ENCODE measurements at places on chromosomes 7 and 10.

GRCh38 chr7:28405662-28406061, 6.7 kb upstream of the CREB5 start:
- H3K27ac ChIP-seq: no peak overlapping the region
- no peak for DNase-seq
- H3K36me3 ChIP-seq: no peaks in the 10 kb centered on the region
- no peak overlapping the region for H3K4me3 ChIP-seq
- H3K4me1 ChIP-seq: peaks cover 9% of the 10 kb centered on the region

DNA sequence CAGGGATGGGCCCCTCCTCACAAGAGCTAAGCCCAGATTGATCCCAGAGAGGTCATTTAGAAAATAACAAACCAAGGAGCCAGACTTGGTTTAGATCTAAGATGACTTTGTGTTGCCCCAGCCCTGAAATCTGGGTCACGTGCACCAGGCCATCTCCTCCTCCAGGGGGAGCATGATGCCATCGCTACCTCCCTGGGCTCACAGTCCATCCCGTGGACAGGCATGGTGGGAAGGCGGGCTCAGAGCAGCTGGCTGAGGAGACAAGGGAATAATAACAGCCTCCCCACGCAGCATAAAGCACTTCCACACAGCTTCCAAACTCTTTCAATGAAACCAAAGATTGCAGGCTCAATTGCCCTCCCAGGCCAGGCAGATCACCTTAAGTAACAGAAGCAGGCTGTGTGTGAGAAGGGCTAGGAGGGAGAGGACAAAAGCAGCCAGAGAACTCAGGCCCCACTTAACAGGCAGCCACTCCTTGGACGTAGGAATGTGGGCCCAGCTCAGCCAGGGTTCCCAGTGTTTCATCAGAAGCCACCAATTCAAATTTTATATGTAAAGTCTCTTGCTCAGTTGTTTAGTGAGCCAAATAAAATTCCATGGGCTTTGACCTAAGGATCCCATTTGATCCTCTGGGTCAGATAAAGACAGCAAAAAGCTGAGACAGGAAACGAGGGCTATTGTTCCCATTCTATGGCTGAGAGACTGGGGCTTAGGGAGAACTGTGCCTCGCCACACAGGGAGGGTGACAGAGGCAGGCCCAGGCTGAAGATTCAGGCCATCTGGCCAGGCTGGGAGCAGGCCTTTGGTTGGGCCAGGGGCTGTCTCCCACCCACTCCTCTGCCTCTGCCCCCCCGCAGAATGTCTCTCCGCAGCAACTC, 100.2 kb downstream of the COL13A1 start:
- no peak overlapping the region for H3K4me3 ChIP-seq
- peak; percentile 77 for DNase-seq
- peak overlapping the region; percentile 86 for H3K27ac ChIP-seq
- H3K36me3 ChIP-seq: no peaks in the 10 kb centered on the region
- H3K27me3 ChIP-seq: peaks cover 3% of the 10 kb centered on the region

GRCh38 chr7:132735476-132735875, 159.2 kb upstream of the PLXNA4 start:
- no peaks in the 10 kb centered on the region for H3K4me1 ChIP-seq
- H3K27ac ChIP-seq: no peak overlapping the region
- peaks cover 3% of the 10 kb centered on the region for H3K27me3 ChIP-seq
- no peak overlapping the region for H3K4me3 ChIP-seq
- DNase-seq: no peak

GRCh38 chr7:21722371-21722770, 179.5 kb downstream of the DNAH11 start:
- H3K27ac ChIP-seq: no peak overlapping the region
- no peaks in the 10 kb centered on the region for H3K4me1 ChIP-seq
- H3K4me3 ChIP-seq: no peak overlapping the region
- no peak for DNase-seq
- H3K36me3 ChIP-seq: no peaks in the 10 kb centered on the region

DNA sequence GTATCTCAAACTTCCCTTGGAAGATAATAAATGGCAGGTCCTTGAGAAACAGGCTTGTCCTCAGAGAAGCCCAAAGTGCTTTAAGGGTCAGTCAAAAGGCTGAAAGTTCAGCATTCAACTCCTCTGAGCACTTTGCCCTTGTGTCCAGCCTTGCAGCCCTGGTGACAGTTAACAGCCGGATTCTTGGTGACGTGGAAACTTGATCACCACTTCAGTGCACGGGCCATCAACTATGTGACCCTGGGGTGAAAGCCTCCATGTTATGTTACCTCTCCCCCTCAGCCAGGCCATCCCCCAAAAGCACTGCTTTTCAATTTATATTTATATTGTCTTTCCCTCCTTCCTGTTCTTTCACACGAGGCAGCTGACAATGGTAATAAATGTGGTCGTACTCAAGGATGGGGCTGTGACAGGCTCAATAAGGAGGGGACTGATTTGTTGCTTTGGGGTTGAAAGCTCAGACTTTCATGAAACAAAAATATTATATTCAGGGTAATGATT, 164.0 kb upstream of the NRP1 start:
- H3K27me3 ChIP-seq: peaks cover 7% of the 10 kb centered on the region
- peaks cover 6% of the 10 kb centered on the region for H3K4me1 ChIP-seq

- no peaks in the 10 kb centered on the region for H3K4me1 ChIP-seq
- H3K27me3 ChIP-seq: no peaks in the 10 kb centered on the region
- H3K36me3 ChIP-seq: no peaks in the 10 kb centered on the region
- DNase-seq: no peak
These were observed 241.6 kb downstream of the HPSE2 start for GRCh38 chr10:98994030-98994429.

- no peaks in the 10 kb centered on the region for H3K36me3 ChIP-seq
- H3K27ac ChIP-seq: no peak overlapping the region
- no peak overlapping the region for H3K4me3 ChIP-seq
- DNase-seq: no peak
These were observed 24.1 kb upstream of the NRCAM start for GRCh38 chr7:108480311-108480710.

DNA sequence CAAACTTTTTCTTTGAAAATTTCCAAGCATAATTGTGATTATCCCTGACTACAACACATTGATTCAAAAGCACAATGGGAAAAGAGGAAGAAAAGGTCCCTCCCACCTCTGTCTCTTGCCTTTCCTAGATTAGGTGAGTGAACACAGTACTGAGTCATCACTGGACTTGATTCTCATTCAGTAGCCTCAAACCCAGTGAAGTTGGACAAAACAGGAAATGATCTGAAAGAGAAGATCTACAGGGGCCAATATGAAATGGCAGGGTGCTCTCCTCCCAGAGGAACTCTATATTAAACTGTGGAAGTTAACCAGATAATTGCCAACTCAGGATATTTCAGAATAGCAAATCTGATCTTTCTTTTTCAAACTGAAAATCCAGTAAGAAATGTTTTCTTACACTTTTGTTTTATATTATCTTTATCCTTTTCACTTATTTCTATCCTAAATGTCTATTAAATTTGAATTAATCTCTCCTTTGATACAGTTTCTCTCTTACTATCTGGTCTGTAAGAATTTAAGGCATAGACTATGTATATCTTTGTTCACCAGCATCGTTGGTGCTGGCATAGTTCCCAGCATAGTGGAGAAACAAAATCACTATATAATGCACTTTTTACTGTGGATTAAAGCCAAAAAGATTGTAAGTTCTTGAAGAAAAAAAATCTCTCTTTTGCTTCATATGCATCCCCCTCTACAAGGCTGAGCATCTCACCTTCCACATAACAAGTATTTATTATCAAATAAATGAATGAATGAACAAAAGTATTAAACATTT, 41.4 kb upstream of the IKZF1 start:
- no peak overlapping the region for H3K27ac ChIP-seq
- no peak for DNase-seq
- no peak overlapping the region for H3K4me3 ChIP-seq

DNA sequence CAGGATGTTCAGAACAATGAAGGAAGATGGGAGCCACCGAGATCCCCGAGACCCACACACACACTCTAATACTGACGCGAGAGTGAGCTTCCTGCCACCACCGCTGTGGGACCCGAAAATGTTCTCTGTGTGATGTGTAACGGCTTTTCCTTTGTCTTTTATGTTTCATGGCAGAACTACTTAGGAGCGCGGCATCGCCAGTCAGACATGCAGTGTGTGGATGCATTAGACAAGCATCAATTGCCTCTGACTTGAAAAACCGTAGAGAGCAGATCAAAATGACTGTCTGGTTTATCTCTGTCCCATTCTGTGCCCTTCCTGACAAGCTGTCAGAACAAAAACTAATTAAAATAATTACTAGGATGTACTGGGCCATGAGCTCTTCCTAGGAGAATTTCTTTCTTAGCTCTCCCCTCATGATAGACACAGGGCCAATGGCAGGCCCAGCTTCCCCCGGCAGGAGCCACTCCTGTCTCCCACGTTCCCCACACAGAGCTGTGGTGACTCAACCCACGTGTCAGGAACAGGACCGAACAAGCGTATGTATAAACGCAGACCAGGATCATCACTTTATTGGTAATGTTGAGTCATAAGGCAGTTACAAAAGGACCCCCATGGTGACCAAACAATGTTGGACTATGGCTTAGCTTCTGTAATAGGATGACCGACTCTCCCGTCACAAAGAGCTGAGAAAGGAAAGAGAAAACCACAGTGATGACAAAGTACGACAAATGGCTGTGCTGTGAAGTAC, 705.0 kb downstream of the PARD3 start:
- H3K27me3 ChIP-seq: no peaks in the 10 kb centered on the region
- H3K27ac ChIP-seq: no peak overlapping the region
- H3K4me3 ChIP-seq: no peak overlapping the region

GRCh38 chr7:150820148-150820547, 19.6 kb downstream of the TMEM176A start:
- H3K27me3 ChIP-seq: peaks cover 4% of the 10 kb centered on the region
- H3K27ac ChIP-seq: no peak overlapping the region

DNA sequence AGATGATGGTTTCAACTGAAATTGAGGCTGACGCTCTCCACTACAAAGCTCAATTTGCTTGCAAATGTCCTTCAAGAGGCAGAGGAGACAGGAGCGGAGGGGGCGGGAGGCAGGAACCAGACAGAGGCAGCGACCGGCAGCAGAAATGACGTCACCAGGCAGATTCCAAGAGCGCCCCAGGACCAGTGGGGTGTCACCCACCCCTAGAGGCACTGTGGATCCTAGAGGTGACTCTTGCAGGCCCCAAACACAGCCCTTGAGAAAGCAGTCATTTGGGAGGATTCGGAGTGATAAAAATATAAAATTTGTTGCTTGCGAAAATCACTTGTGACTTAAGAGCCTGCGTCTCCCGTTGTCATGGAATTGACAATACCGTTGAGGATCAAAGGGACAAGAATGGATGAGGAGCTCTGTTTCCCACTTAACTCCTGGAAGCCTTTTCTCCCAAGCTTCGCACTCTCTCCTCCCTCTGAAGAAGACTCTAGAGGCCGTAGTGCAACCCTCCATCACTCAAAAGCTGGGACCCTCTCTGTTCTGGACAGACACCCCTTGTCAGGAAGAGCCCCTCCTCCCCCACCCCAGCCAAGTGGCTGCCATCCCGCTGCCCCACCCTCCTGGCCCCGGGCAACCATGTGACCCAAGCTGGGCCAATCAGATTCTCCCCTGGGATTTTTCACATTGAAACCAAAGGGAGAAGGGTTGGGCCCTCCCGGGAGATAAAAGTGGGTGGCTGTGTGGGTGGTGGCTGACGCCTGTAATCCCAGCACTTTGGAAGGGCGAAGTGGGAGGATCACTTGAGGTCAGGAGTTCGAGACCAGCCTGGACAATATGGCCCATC, 16.3 kb upstream of the SLC29A4 start:
- H3K4me3 ChIP-seq: no peak overlapping the region
- peaks cover 10% of the 10 kb centered on the region for H3K4me1 ChIP-seq
- peak; percentile 49 for DNase-seq

DNA sequence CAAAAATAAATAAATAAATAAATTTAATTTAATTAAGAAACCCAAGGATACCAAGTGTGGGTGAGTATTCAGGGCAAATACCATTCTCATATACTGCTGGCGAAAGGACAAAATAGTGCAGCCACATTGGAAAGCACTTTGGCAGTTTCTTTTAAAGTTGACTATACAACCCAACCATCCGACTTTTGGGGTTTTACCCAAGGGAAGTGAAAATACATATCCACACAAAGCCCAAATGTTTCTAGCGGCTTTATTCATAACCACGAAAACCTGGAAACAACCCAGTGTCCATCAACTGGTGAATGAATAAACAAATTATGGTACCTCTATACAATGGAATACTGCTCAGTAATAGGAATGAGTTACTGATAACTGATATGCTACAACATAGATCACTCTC, 36.2 kb upstream of the OGDHL start:
- H3K36me3 ChIP-seq: no peaks in the 10 kb centered on the region
- no peak overlapping the region for H3K27ac ChIP-seq
- no peak overlapping the region for H3K4me3 ChIP-seq
- H3K27me3 ChIP-seq: no peaks in the 10 kb centered on the region
- DNase-seq: no peak

- DNase-seq: no peak
- no peaks in the 10 kb centered on the region for H3K27me3 ChIP-seq
- H3K36me3 ChIP-seq: no peaks in the 10 kb centered on the region
- no peak overlapping the region for H3K4me3 ChIP-seq
- H3K27ac ChIP-seq: no peak overlapping the region
These were observed 151.0 kb upstream of the FRMD4A start for GRCh38 chr10:14481752-14482151.

DNA sequence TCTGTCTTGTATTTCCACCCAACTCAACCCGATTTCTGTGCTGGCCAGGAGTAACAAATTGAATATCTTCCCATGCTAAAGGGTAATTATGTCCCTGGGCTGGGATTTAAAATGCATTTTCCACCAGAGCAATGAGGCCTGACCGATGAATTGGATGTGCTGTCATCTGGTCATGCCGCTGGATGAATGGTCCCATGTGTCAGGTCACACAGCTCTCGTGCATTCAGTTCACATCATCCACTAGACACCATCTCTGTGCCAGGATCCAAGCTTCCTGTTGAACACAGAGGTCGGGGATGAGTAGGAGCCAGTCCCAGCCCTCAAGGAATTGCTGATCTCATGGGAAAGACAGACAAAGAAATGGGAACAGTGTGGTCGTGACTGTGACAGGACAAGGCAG, 200.8 kb downstream of the ADRA2A start:
- H3K27ac ChIP-seq: no peak overlapping the region
- no peaks in the 10 kb centered on the region for H3K36me3 ChIP-seq
- H3K4me3 ChIP-seq: no peak overlapping the region
- no peaks in the 10 kb centered on the region for H3K27me3 ChIP-seq
- DNase-seq: no peak

GRCh38 chr10:17685233-17685840, 41.4 kb downstream of the STAM start:
- no peak overlapping the region for H3K4me3 ChIP-seq
- DNase-seq: no peak
- peaks cover 8% of the 10 kb centered on the region for H3K4me1 ChIP-seq

GRCh38 chr7:36338256-36338655, 51.4 kb upstream of the ANLN start:
- no peak overlapping the region for H3K27ac ChIP-seq
- no peak for DNase-seq
- no peaks in the 10 kb centered on the region for H3K4me1 ChIP-seq
- peaks cover 2% of the 10 kb centered on the region for H3K36me3 ChIP-seq

- H3K4me3 ChIP-seq: no peak overlapping the region
- no peaks in the 10 kb centered on the region for H3K27me3 ChIP-seq
- H3K36me3 ChIP-seq: no peaks in the 10 kb centered on the region
- DNase-seq: no peak
- no peak overlapping the region for H3K27ac ChIP-seq
These were observed 190.5 kb downstream of the HECW1 start for GRCh38 chr7:43302773-43303460.
